Activated naive CD8-positive, alpha-beta T cell treated with anti-CD3 and anti-CD28 coated beads, Interleukin-2, amount 50 U/mL, for 24 hours (primary cell): ENCODE measurements at places on chromosomes 16 and 17.

- peak; percentile 81 for DNase-seq
Measured at GRCh38 chr17:76272541-76273444, 7.6 kb downstream of the UBALD2 start.

DNA sequence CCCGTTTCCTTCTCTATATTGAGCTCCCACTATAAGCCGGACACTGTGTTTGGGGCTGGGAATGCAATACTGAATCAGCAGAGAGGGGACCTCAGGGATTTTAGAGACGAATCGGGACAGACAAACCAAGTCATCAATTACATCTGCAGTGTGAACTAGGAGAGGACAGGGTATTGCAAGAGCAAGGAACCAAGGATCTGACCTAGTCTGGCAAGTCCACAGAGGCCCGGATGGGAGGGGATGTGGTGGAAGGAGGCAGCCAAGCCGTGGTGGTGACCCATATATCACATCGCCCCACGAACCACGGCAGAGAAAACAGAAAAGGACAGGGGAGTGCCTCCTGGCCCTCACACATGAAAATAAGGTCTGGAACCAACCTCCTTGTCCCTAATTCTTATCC lies 28.1 kb upstream of the NXPH3 start:
- DNase-seq, result no peak

GRCh38 chr17:55743103-55743679 lies 7.7 kb upstream of the PCTP start:
- no peak for DNase-seq

DNA sequence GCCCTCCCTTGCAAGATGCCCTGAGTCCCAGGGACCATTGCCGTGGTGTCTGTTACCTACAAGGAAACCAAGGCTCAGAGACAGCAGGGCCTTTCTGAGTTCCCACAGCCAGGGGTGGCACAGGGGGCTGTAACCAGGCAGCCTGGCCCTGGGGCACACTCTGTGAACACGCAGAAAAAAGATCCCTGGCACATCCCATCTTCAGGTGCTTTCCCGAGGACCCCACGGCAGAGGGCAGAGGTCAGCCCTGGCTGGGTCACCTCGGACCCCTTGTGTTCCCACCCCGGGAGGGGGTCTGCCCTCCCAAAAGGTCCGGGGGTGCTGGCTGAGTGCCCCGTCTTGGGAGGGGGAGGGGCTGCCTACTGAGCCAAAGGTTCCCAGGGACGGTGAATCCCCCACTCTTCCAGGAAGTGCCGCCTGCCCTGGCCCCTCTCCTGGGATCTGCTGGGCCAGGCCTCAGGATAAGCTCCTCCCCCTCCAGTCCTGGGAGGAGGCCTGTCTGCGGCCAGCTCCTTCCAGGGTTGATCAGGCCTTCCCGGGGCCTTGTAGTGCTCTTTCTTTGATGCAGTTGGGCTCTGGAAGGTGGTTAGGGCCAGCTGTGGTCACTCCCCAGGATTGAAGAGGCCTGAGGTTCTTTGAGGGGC lies 8.1 kb downstream of the GLIS2 start:
- DNase-seq, result no peak

- DNase-seq, result peak; percentile 29
Measured at GRCh38 chr17:4728124-4728523, 3.1 kb upstream of the MED11 start.

DNA sequence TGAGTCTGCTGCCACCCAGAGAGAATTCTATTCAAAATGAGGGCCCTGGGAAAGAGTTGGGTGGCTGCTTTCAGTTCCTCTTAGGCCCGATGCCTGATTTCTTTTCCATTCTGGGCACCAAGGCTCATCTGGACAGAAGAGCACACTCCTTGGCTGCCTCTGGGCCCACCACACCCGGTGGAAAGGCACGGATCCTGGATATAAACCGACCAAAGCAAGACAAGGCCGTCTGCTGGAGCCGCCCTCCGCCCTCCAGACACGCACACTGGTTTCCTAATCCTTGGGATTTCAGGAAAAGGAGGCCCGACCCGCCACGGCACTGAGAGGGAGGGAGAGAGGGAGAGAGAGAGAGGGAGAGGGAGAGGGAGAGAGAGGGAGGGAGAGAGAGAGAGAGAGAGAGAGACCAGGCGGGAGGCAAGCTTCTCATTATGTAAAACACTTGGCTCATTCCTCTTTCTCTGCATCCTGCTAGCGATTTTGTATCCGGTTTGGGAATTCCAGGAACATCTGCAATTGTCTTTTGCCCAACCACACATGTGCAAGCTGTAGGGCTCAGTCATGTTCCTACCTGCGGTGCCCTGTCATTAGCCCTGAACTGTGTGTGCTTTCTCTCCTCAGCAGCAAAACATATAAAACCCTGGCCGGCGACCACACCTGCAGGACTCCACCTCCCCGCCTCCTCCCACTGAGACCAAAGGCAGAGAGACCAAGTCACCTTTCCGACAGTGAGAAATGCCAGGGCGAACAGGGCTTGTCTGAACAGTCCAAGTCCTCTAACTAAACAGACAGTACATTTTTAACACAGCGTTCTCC lies 347.2 kb downstream of the SOX9 start:
- DNase-seq, result no peak

- DNase-seq, result no peak
Measured at GRCh38 chr16:4376126-4376892, 4.7 kb downstream of the VASN start.

DNA sequence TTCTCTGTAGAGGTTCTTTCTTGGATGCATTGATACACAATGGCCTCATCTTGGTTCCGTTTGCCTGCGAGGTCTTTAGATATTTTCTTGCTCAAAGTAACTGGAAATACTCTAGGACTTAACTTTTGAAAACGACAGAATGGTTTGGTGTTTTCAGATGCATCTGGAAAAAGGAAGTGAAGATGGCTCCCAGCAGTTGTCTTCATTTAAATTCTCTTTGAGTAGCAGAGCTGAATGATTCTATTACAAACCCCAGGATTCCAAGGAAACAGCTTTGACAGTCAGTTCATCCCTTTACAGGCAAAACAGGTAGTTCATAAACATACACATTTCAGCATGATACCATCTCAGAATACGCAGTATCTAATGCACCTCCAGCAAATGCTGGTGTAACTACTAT lies 54.8 kb downstream of the PSMD12 start:
- DNase-seq, result no peak

- DNase-seq, result no peak
Measured at GRCh38 chr17:66570447-66571195, 264.3 kb upstream of the CACNG5 start.

DNA sequence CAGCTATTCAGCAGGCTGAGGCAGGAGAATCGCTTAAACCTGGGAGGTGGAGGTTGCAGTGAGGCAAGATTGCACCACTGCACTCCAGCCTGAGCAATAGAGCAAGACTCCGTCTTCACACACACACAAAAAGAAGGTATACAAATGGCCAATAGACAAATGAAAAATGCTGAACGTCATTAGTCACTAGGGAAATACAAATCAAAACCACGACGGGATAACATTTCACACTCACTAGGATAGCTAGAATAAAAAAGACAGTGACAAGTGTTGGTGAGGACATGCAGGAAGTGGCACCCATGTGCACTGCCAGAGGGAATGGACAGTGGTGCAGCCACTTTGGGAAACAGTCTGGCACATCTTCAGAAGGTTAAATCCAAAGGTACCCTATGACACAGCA lies 172.9 kb downstream of the FTO start:
- no peak for DNase-seq

DNA sequence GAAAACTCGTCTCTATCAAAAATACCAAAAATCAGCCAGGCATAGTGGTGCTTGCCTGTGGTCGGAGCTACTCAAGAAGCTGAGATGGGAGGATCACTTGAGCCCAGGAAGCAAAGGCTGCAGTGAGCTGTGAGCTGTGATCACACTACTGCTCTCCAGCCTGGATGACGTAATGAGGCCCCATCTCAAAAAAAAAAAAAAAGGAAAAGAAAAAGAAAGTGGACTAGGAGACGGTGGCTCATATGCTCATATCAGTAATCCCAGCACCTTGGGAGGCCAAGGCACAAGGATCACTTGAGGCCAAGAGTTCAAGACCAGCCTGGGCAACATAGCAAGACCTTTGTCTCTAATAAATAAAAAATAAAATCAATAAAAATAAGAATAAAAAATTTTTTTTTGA lies 8.8 kb upstream of the SUMO2 start:
- DNase-seq, result no peak

DNA sequence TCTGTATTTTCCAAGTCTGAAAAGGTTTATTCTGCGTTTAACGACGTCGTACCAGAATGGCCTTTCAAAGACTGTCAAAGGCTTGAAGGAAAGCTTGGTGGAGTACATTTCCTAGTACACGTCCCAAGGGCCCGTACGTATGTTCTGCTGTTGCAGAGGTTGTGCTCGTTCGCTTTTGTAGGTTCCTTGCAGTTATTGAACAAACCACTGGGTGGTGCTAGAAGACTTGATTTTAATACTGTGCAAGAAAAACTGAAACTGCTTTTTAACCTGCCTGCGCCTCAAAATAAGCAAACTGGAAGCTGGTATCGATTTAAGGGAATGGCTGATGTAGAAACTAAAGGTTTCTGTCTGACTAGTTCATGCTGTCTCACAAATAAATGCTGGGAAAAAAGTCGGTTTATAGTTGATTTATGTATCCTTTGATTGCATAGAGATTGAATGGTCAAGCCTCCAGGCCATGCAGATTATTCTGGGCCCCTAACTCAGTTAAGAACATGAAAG lies 54.6 kb downstream of the USP10 start:
- DNase-seq, result peak; percentile 63

DNA sequence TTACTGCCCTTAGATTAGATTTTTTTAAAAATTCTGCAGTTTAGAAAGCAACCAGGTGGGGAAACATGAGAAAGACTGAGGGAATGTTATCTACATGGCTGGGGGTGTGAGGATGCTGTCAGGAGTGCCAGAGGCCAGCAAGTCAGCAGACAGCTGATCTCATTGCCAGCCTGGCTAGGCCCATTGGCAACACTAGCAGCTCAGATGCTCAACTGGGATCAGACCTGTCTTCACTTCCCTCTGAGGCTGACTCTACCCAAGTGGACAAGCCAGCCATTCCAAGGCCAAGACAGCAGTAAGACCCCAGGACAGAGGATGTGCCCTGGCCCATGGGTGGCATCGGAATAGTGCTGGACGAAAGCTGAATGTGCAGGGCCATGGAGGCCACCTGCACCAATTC lies 96.2 kb downstream of the TMEM132E start:
- no peak for DNase-seq

DNA sequence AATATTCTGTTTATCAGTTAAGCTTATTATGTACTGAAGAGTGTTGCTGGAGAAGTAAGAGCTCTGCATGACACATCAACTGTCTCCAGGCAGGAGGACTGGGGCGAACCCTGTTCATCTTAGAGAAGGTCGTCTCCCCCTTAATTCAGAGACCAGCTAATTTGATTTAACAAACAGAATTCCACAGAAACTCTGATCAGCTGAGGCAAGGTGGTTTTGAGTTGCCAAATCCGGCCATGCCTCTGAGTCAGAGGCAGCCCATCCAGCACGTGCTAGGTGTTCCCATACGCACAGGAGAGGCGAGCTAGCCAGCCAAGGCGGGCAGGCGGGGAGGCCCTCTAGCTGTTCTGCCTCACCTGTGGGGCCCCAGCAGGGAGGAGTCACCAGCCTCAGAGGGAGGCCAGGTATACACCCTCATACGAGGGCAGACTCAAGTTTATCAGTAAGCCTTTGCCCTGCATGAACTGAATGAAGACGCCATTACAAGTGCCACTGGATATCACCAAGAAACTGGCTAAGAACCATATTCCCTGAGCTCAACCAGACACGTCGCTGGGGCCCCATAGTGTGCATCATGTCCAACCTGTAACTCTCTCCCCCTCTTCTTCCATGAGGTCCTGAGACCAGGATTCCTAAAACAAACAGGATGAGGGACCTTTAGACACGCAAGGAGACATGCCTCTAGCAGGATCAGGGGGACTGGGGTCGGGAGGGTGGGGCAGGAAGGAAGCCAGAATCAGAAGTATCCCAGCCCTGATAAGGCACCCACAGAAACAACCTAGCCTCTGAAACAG lies 25.7 kb downstream of the STAT5A start:
- peak; percentile 36 for DNase-seq

GRCh38 chr17:43702637-43703036 lies 40.9 kb upstream of the MEOX1 start:
- peak; percentile 23 for DNase-seq

DNA sequence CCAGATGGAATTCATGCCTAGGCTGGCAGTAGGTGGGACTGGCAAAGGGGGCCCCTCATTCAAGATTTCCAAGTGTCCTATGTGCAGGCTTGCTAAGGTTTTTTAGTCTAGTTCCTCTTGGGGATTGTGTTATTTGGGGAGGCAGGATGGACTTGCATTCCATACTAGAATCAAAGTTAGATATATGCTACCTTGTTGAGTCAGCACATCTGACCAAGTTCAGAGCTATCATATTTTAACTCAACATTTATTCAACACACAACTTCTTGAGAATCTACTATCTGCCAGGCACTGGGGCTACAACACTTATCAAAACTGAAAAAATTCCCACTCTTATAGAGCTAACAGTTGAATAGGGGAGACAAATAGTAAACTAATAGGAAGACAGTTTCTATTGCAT lies 6.7 kb downstream of the GP2 start:
- no peak for DNase-seq

- no peak for DNase-seq
Measured at GRCh38 chr17:45935710-45936509, 41.6 kb downstream of the MAPT start.

DNA sequence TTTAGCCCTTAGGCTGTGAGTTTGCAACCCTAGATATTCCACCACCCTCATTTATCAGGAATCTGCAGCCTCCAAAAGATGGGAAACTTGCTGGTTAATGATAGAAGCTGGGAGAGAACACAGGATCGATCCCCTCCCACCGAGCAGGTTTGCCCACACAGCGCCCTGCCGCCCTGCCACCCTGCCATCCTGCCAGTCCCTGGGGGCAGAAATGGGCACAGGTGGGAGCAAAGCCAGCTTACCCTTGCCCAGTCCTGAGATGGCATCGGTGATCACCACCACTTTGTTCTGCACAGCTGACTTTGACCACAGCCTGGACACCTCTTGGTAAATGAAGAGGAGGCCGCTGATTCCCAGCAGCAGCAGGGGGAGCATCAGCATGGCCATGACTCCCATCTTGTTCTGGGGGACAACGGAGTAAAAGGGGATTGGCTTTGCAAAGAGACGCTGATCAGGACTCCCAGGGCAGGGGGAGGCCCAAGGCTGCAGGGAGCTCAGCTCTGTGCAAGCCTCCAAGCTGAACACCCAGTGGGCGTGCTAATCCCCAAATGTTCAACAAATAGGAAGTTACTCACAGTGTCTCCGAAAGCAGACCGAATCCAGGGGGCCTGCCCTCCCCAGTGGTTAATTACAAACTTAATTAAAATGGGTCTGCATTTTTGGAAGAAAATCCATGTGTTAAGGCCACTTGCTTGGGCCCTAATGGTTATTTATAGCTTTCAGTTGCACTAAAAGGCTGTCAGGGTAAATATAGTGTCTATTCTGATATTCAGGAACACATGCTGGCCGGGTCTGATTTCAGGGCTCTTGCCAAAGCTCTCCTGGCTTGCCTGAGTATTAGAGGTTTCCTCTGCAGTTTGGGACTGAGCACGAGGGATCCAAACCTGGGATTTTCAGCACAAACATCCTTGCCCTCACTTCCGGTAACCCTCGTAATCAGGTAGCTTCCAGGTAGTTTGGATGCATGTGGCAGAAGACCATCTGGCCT lies at the start of gene DHRS7C:
Gene DHRS7C, minus strand, starts transcription at position 704 of the 988 bp plus-strand sequence. Its CDS starts 308 bp downstream, at position 396.
- no peak for DNase-seq
